Activated naive CD4-positive, alpha-beta T cell treated with Interleukin-2 at 50 U/mL for 16 hours (primary cell): ENCODE measurements at places on chromosomes 5 and 9.

GRCh38 chr5:144015961-144016360, 154.5 kb downstream of the YIPF5 start:
- DNase-seq, result no peak

- no peak for DNase-seq
Measured at GRCh38 chr5:90680921-90681563, 122.4 kb downstream of the ADGRV1 start.

DNA sequence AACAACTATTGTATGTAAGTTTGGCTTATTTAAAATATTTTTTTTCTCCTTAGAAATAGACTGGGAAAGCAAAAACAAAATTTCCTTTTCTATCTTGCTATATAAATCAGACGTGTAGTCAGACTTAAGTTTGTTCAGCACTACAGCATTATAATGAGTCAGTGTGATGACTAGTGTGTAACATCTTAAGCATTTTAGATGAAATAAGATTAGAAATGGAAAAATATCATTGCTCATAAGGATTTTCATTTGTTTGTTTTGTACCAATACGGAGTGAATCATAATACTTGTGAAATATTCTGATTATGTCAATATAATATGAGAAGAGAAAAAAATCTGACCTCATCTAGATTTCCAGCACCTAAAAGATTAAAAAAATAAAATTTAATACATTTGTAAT, 64.7 kb upstream of the RICTOR start:
- DNase-seq, result no peak

DNA sequence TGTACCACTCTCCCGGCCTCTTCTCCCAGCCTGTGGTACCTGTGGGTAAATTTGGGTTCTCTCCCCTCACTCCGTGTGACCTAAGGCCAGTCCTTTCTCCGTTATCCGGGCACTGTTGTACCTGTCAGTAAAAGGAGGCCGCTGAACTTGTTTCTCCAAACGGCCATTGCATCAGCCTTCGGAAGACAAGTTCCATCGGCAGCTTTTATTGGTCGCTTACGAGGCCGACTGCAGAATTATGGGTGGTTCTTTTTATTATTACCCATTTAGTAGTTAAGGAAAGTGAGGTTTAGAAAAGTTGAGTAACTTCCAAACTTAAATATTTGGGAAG, 558 bp downstream of the GRPEL2 start:
- peak; percentile 36 for DNase-seq

GRCh38 chr5:80502800-80503199, 14.9 kb downstream of the FAM151B start:
- DNase-seq, result no peak

DNA sequence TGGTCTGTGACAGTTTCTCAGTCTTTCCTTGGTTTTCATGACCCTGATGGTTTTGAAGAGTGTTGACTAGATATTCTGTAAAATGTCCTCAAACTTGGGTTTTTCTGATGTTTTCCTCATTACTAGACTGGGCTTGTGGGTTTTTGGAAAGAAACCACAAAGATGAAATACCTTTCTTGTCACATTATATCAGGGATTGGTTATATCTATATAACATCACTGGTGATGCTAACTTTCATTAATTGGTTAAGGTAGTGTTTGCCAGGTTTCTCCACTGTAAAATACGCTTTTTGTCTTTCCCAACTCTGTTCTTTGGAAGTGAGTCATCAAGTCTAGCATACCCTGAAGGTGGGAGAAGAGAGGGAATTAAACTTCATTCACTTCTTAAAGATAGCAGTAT, 3.3 kb upstream of the IL31RA start:
- no peak for DNase-seq

DNA sequence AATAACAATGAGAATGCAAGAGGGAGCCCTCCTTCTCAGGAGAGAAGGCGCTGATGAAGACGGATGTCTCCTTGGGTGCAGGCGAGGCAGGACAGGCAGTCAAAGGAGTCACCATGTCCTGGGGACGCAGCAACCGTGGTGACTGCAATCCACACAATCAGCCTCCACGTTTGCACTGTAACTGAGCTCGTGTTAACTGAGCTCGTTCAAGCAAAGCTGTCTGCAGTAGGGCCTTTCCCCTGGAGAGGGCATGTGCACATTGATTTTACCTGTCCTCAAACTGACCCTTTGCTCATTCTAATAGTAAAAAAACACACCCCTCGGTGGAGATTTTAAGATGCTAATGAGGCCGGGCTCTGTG, 2.8 kb downstream of the SARDH start:
- DNase-seq, result no peak

GRCh38 chr9:20462410-20462809, 159.9 kb downstream of the MLLT3 start:
- DNase-seq, result no peak

- peak; percentile 36 for DNase-seq
Measured at GRCh38 chr5:141369994-141370848, at the start of gene PCDHGB3. Gene PCDHGB3, plus strand, starts transcription at chr5:141370242. Its CDS starts 153 bp downstream, at chr5:141370395.

DNA sequence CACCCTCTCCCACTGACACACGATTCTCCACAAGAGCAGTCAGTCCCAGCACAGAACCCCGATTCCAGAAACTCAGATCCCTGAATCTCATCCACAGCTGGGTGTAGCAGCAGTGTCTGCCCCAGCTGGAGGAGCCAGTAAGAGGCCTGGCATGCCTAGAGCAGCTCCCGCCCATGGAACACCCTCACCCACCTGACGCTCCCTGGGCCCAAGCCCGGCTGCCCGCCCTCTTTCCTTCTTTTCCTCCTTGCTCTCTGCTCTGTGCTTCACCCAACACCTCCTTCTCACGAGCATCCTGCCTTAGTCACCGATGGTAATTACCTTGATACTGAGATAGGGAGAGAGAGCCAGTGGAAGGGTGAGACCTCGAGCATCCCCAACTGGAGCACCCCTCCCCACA, 8.7 kb downstream of the PCDH1 start:
- no peak for DNase-seq
